ENCODE measurements at places on chromosomes 1 and 21. TPM values are rescaled to one million over a fixed set of nuclear protein-coding genes. Genes with fewer than 3 reads are reported as not detected.
A peak's percentile ranks its signal among the peaks of the same experiment; 100 is the strongest.

- no peak for DNase-seq
Observed at GRCh38 chr1:31932491-31933316, 5.5 kb downstream of the PTP4A2 start.

DNA sequence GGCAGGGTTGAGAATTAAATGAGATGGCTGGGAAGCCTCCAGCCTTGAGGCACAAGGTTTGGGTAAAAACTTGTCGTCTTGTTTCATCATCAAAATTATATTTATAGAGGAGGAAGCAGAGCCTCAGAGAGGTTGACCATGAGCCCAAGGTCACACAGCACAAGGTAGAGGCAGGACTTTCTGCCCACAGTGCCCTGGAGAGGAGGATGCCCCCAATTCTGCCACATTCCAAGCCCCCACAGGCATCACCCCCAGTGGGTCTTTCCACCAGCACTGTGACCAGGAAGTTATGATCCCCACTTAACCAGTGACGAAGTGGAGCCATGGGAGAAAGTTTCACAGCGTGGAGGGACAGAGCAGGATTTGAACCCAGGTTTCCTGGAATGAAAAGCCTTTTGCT, 400.0 kb downstream of the MATN1 start:
- DNase-seq: no peak

DNA sequence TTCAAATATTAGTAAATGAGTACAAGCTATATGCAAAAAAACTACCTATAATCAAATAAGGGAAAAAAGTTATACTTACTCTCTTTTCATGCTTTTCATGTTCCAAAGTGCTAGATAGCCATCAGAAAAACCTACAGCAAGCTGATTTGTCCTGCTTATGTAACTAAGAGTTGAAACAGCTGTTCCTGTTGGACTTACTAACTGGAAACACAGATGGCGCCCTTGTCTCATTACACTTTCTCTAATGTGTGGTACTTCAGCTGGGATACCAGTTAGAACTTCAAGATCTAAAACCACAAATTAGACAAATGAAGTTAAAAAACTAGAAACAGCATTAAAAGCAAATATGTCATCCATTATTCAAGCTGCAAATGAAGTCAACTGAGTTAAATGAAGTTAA, 24.3 kb downstream of the AHCTF1 start:
- DNase-seq: peak; percentile 47

DNA sequence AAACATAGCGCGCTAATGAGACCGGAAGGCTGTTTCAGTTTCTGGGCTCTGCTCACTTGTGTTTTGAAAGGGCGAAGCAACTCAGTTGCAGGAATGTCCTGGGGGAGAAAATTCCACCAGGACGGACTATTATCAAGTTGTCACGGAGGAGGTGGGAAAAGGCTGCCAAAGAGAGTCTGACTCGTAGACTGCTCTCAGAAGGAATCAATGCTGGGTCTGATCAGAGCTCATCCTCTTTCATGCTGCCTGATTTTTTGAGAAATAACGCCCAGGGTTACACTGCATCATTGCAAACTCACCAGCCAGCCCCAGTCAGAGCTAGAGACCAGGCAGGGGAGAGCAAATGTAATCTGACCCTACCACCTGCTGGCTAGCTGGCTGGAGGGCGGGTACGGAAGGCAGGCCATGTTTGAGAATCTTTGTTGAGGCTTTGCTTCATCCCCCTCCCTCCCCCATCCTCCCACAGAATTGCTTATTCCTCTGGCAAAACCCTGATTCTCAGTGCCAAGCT, 36.4 kb upstream of the BCL9 start:
- DNase-seq: peak; percentile 5

Gene ANGPTL3
- total RNA-seq: not detected

All from HFFc6 (cell line).